ENCODE measurements at places on chromosomes 6 and 20.

- no peak for DNase-seq
Observed at GRCh38 chr6:169776379-169776778, 25.0 kb downstream of the ERMARD start.

- no peak for DNase-seq
Observed at GRCh38 chr6:166167801-166168615, at the start of gene TBXT. Gene TBXT (minus strand): TSS chr6:166167851. CDS start chr6:166167591, 260 bp downstream.

- DNase-seq, result no peak
Observed at GRCh38 chr20:5827098-5827853, 77.1 kb downstream of the SHLD1 start.

- DNase-seq, result no peak
Observed at GRCh38 chr6:125346926-125347563, 45.3 kb upstream of the HDDC2 start.

DNA sequence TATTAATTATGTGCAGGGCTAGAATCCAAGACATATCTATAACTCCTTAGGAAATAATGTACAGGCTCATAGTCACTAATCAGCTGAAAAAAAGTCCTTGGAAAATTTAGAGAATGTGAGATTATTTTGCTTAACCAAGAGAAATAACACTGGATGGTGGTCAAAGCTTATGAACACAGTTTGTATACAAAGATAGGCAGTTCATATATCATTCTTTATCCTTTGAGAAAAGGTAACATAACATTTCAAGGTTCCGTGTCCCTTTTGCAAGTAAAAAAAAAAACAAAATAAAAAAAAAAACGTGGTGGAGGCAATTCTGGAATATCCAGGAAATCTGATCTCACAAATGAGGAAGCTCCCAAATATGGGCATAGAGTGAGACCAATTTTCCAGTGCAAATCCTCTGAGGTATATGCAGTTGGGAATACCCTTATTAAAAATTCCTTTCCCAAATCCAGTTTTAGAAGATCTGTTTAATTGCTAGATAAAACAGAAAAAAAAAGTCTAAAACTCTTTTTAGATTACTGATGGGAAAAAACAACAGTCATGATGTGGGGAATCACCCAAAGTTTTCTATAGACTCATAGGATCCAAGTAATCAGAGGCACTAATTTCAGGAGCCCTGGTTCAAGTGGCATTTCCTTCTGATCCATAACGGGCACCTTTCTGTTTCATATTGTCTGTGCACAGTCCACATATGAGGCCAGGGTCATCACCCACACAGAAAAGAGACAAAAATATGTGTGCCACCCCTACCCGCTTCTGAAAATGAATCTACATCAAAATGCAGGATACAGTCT is 17.7 kb upstream of the TNFAIP3 start:
- DNase-seq, result no peak

DNA sequence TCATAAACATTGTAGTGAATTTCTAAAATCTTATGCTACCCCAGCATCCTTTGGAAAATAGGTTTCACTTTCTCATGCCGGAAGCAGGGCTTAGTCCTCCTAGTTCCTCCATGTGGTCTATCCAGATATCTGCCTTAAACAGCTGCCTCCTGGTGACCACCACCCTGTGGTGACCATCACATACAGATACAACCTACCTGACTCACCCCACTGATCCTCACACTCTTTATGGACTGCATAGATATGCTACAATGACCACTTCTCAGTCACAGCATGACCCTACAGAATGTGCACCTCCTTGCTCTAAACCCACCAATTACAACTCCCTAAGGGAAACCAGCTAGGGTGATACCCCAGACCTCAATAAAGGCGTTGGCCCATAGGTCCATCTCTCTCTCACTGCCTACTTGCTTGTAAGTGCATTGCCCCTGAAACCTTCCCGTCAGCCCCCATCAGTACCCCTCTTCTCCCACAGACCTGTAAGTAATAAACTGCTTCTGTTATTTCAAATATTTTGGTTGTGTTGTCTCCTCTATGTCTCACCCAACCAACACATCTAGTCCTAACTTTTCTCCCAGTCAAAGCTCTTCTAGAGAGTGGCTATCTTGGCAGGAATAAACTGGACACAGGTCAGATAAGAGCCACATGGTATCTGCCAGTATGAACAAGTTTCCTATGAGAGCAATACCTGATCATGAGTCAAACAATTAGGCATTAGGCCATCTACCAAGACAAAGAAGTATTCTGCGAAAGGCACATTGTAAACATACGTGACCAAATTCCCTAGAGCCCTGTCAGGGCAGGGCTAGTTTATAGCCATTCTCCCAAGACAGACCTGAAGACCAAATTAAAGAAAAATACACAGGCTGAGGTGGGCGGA is 39.4 kb upstream of the PLEKHG1 start:
- no peak for DNase-seq

All from CD4-positive, alpha-beta T cell treated with Interleukin-6 at 100 ng/mL for 8 hours (primary cell).